ENCODE measurements at places on chromosomes 7 and 10.
A peak's percentile ranks its signal among the peaks of the same experiment; 100 is the strongest.

DNA sequence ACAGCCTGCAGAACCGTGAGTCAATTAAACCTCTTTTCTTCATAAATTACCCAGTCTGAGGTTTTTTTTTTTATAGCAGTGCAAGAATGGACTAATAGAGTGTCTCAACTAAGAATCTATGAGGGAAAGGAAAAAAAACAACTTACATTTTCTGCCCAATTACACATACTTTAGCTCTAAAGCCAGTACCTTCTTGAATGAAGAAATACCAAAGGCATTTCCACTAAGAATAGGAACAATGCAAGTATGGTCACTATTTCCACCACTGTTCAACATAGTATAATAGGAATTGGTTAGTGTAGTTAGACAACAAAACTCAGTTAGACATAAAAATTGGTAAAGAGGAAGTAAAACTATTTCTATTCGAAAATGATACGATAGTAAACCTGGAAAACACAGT lies 37.6 kb downstream of the MICU1 start:
- DNase-seq = no peak

DNA sequence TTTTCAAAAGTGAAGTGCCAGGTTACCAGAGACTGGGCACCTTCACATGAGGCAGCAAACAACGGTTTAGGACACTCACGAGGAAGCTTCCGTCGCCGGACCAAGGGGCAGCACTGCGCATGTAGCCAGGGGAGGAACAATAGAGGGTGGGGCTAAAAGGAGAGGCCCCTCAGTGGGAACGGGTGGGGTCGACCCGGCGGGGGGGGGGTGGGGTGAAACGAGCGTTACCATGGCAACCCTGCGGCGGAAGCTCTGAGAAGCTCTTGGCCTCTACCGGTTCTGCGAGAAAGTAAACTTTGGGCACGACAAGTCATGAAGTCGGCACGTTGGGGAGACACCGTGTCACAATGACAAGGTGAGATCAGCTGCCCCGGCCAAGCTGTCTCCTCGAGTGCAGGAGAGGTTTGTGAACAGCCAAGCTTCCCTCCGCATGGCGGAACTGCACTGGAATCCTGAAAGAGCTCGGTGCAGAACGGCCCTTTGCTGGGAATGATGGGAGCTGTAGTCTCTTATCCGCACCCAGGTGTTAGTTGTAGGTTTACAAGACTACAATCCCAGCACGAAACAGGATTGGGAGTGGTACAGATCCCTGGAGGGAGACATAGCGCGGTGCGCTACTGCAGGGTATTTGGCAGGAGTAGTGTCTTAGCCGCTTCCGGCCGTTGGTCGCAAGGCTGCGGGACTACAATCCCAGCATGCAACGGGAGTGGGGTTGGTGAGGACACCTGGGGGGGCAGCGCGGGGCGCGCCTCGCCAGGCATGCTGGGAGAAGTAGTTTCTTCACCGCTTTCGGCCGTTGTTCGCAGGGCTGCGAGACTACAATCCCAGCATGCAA lies 72.8 kb upstream of the ZNF722 start:
- DNase-seq = peak; percentile 94

GRCh38 chr7:119703895-119704294 lies 569.1 kb upstream of the KCND2 start:
- no peak for DNase-seq

- no peak for DNase-seq
Observed at GRCh38 chr7:120925392-120925791, 25.2 kb upstream of the ING3 start.

- DNase-seq = no peak
Observed at GRCh38 chr10:70590655-70591416, 11.7 kb downstream of the PRF1 start.

DNA sequence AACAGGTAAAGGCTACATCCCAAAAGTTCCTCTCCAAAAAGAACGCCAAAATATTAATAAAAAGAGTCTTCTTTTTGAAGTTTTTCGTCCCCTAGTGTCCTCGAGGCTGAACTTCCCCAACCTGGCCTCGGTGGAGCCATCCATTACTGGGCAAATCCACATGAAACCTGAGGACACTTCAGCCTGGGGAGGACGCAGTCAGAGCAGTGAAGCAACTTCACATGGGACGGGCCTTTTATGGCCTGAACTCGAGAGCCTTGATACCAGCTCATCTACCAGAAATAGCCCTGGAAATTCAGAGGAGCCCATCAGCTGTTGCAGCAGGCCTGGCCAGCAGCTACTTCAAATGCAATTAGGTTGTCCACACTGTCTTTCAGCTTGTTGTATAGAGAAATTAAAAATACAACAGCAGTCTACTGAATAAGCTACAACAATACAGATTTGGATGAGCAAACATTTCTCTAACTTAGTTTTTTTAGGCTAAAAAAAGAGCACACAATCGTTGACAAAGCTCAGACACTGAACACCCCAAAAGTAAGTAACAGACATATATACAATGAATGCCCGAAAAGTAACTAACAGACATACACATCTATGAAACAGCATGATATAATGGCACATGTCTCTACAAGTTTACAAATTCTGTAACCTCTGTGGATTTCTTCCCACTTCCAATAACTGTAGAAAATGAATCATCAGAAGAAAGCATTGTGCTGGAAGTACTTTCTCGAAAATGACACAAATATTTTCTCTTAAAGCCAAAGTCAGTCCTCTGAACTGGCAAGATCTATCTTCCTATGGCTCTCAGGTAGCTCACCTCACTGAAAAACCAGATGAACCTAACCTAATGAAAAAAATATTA lies at the start of gene SVIL:
SVIL (minus strand) TSS at position 208 of the 862 bp plus-strand sequence. CDS start 79,913 bp downstream, outside the sequence.
- no peak for DNase-seq

- no peak for DNase-seq
Observed at GRCh38 chr7:96023387-96023786, 251.0 kb downstream of the DYNC1I1 start.

GRCh38 chr7:158446706-158447105 lies 140.9 kb downstream of the PTPRN2 start:
- DNase-seq = no peak

DNA sequence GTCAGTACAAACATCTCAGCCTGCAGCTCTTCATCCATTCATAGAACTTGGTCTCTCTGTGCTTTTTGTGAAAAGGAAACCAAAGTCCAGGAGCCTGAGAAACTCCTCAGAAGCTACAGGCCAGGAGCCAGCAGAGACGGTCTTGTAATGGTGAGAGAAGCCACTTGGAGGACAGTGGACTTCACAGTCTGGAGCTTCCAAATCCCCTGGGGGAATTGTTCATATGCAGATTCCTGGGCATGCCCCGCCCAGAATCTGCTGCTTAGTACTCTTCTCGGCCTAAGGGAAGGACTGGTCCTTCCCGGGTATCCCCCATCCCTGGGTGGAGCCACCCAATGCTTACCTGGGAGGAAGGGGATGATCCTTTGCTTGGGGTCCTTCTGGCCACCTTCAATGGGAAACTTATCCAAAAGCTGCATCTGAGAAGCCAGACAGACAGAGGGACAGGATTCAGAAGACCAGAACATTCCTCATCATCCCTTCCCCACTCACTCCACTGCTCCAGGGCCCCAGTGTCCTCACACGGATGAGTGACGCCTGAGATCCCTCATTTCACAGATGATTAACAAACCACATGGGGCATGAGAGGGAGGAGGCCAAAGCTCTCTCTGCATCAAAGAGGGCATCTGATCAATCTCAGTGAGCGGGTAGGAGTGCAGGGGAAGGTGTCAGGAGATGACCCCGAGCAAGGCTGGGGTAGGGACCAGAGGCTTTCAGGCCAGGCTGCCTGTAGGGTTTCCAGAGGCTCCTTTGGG lies 88.4 kb downstream of the SH3PXD2A start:
- no peak for DNase-seq

DNA sequence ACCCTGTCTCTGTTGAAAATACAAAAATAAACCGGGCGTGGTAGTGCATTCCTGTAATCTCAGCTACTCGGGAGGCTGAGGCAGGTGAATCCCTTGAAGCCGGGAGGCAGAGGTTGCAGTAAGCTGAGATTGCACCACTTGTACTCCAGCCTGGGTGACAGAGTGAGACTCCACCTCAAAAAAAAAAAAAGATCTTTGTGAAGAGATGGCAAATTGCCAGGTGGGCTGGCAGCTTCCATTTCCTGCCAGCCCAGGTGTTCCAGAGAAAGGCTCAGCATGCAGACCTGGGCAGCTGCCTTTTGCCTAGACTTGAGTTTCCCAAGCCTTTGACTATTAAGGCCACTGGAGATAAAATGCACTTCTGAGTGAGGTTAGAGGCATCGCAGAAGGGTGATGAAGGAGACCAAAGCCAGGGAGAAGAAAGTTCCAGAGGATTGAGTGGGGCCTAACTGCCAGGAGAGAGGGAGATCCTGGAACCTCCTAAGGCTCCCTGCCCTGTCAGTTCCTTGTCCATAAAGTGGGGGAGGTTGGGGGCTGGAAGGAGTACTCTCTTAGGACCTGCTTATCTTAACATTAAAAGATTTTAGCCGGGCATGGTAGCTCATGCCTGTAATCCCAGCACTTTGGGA lies 10.0 kb upstream of the DDIT4 start:
- peak; percentile 75 for DNase-seq

GRCh38 chr7:110754649-110755048 lies 336.3 kb upstream of the LRRN3 start:
- DNase-seq = no peak

DNA sequence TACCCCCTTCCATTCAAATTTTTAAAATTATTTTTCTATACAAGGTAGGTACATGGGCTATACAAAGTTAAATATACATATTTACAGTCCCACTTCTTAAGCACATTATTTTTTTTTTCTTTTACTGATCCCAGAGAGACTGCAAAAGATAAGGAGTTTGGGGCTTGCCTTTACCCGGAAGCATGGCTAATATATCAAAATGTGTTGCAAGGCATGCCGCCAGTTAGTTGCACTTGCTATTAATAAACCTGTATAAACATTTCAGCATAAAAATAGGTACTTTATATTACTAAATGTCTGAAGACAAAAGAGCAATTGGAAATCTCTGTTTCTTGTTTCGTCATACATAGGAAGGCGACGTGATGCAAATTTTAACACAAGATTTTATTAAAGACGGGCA lies 21.5 kb upstream of the PDLIM1 start:
- DNase-seq = no peak

- DNase-seq = no peak
Observed at GRCh38 chr10:75272896-75273295, 37.1 kb upstream of the COMTD1 start.

DNA sequence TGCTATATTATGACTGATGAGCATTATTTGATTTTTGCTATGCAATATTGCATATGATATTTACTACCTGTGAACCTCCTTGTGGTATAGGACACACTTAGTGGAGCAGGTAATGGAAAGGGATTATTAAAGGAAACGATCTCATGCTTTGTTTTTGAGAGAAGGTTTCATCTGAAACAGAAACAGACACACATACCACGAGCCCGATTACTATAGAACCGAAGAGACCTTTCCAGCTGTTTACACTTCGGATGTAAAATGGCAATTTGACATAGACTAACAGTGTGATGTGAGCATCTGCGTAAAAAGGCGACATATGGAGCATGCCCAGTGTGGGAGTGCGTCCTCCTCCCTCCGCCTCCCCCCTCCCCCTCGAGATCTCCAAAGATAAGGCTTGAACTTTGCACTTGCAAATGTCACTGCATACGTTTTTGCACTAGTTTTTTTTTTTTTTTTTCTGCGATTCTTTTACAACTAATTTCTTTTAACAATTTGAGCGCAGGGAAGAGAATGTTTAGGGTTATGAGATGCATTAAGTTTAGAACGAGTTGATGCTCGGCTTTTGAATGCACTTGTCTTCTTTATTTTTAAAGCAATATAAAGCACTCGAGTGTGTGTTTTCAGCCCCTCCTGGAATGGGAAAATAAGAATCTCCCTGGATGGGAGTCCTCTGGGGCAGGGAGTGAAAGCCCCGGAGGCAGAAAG lies 251.0 kb downstream of the NSUN6 start:
- DNase-seq = peak; percentile 39

DNA sequence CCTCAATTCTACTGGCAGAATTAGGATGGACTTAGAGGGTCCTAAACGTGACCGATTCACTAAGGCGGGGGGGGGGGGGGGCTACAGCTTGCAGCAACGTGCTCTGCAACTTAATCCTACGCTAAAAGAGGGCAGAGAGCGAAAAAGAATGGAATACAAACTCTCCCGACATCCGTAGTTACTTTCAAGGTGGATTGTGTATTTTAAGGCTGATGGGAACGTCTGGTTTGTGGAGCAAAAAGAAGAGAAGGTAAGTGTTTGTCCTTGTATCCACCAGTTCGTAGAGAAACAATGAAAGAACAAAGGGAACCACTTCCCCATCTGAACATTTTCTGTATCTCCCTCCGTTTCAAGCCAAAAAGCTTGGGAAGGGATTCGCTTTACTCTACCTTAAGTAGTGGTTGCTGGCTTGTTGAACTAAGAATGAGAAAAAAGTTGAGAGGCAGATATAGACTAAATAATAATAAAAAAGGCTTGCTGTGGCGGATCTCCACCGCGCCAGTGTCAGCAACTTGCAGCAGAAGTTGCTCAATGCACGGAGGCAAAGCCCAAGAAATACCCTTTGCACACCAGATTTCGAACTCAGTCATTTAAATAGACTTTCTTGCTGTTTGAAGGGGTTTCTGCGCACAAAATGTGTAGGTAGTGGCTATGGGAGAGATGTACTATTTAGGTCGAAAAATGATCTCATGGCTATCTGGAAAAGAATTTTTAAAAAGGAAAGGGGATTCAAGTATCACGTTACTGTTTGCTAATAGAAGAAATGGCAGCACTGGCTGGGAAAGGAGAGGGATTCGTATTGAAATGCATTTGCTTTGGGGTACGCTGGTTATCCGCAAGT lies 736 bp downstream of the SKIDA1 start:
- DNase-seq = no peak

- DNase-seq = no peak
Observed at GRCh38 chr10:31204090-31204489, 114.9 kb upstream of the ZEB1 start.

DNA sequence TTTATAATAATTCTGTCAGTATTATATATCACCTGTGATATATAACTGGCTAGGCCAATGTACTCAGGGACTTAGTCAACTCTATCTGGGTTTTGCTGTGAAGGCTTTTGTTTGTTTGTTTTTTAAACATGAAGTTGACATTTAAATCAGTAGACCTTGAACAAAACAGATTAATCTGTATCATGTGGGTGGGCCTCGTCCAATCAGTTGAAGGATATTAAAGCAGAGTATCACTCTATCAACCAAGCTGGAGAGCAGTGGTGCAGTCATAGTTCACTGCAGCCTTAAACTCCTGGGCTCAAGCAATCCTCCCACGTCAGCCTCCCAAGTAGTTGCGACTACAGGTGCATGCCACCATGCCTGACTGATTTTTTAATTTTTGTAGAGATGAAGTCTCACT lies 870.2 kb downstream of the TYW1 start:
- DNase-seq = no peak

Measured in NCI-H1105 (cell line).